ENCODE measurements at places on chromosomes 5 and 9.

DNA sequence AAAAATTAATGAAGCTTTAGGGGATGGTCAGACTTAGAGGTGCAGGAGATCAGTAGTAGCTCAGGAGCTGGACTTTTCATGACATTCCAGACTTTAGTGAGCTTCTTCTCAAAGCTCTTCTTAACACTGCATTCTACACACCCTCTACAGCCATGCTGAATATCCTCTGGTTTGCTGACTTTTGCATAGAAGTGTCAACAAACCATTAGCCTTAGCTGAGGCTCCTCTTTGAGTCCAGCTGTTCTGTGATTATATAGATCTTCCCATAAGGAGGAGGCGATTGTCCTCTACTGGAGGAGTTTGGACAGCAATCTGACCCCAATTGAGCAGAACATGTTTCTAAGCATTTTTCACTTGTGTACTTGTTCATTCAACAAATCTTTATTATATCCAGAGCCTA is 75.0 kb upstream of the RUSC2 start:
- no peak for DNase-seq

DNA sequence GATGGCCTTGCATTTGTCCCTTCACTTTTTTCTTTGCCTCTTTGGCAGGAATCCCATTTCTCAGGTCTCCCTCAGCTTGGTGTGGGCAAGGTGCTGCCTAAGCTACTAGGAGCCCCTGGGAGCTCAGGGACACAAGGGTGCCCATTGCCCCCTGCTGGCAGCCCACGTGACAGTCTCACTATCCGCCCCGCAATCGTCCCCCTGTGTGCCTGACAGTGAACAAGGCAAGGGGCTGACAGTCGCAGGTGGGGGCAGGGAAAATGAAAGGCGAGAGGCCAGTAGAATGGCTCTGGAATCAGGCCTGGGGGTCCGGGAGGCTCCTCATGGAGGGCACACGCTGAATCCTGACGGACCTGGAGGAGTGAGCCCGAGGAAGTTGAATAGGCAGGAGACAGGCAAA is 2.0 kb upstream of the PCDH12 start:
- no peak for DNase-seq

GRCh38 chr5:146006470-146007190 is 70.3 kb downstream of the SH3RF2 start:
- DNase-seq = no peak

- no peak for DNase-seq
Measured at GRCh38 chr5:53425687-53426511, 54.5 kb upstream of the FST start.

DNA sequence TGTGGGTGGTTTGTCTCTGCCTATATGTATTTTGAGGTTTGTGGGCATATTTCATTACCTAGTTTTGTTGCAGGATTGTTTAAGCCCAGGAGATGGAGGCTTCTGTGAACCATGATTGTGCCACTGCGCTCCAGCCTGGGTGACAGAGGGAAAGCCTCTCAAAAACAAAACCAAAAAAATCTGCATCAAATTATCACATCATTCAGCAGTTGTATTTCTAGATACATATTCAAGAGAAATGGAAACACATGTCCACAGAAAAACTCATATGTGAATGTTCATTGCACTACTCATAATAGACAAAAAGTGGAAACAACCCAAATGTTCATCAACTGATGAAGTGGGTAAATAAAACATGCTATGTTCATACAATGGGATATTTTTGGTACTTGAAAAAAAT is 29.9 kb downstream of the HSPA4 start:
- no peak for DNase-seq

DNA sequence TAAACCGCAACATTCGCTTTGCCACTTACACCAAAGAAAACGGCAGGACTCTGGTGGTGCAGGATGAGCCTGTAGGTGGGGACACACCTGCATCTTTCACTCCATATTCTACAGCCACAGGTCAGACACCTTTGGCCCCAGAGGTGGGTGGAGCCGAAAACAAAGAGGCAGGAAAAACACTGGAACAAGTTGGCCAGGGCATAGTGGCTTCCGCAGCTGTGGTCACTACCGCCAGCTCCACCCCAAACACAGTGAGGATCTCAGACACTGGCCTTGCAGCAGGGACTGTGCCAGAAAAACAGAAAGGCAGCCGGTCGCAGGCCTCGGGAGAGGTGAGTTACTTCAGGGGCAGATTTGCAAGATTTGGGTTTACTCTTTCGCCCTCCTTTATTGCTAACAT is 33.8 kb downstream of the KDM3B start:
- no peak for DNase-seq

- no peak for DNase-seq
Measured at GRCh38 chr5:112379542-112380325, 39.3 kb downstream of the EPB41L4A start.

DNA sequence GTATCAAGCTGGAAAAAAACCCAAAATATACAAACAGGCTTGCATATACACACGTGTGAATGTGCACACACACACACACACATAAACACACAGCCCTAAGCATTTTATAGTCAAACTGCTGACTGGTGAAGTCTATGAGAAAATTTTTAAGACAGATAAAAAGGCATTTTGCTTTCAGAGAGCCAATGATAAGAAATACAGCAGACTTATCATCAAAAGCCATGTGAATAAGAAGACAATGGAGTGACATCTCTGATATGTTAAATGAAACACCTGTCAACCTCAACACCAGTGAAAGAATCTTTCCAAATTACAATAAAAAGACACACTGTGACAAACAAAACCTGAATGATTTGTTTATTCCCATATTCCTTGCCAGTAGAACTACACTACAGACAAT is 233.3 kb downstream of the CDH9 start:
- no peak for DNase-seq

GRCh38 chr5:150615141-150615699 is 25.2 kb upstream of the SYNPO start:
- DNase-seq = no peak

- no peak for DNase-seq
Measured at GRCh38 chr9:29203244-29203930, 1630.1 kb upstream of the C9orf72 start.

GRCh38 chr5:4862500-4862899 is 277.6 kb upstream of the ADAMTS16 start:
- no peak for DNase-seq

DNA sequence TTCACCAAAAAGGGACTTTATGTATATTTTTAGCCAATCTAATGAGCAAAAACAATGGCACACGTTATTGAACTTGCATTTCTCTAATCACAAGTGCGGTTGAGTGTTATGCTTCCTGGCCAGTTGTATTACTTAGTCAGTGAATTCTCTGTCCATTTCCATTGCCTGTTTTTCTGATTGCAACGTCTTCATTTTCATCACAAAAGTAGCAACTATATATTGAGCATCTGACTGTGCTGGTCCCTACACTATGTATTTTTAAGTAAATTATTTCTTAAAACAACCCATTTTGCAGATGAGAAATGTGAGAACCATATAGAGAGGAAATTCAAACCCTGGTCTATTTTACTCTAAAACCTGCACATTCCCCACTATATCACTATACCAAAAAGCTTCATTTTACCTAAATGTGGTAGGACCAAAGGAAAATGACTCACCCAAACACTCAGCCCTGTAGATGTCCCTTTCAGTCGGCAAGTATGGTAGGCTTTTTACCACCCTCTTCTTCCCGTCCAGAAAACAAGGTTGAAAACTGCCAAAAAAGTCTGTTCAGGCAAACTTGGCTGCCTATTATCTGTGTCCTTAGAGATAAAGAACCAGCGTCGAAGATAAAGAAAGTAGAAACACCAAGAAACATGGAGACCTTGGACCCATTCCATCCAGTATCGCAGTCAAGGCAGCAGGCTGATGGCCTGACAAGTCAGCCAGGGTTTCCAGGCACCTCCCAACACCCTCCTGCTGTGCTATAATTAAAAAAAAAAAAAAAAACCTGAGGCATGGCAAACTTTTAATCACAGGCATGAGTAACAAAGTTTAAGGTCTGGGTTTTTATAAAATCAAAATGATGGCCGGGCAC is 18.8 kb upstream of the FAM13B start:
- DNase-seq = no peak

DNA sequence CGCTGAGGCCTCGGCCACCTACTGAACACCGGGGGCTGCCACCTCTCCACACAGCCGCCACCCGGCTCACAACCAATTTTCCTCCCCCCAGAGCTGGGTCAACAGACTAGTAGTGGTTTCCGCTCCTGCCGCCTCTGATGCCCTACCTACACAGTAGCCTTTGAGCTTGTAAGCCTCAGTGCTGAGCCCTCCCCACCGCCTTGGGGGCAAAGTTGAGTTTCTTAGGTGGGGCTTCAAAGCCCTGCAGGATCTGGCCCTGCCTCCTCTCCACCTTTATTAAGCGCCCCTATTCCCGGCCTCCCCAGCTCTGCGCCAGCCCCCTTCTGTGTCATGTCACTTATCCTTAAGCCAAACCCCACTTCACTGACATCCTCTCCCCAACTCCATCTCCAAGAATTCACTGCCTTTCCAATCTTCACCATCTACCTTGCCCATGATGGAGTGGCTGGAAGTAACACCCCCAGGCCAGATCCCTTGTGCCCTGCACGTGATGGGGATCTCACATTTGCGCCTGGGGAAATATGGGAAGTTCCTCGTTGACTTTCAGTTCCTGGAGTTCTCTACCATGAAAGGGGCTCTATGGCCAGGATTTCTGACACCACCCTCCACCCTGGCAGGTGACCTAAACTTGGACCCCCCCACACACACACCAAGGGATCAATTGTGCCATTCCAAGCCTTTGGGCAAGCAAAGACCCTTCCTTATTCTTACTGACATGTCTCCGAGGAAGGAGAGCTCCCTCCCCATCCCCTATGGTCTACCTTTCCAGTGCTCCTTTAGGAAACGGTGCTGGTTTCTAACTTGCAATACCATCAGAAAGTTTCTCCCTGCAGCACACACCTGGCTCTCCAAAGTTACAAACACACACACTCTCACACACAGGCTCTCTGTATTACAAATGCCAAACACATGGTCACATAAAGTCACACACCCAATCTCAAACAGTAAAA is 2.7 kb upstream of the CNTFR start:
- DNase-seq = no peak

GRCh38 chr5:59146729-59147128 is 563.9 kb downstream of the RAB3C start:
- DNase-seq = no peak

DNA sequence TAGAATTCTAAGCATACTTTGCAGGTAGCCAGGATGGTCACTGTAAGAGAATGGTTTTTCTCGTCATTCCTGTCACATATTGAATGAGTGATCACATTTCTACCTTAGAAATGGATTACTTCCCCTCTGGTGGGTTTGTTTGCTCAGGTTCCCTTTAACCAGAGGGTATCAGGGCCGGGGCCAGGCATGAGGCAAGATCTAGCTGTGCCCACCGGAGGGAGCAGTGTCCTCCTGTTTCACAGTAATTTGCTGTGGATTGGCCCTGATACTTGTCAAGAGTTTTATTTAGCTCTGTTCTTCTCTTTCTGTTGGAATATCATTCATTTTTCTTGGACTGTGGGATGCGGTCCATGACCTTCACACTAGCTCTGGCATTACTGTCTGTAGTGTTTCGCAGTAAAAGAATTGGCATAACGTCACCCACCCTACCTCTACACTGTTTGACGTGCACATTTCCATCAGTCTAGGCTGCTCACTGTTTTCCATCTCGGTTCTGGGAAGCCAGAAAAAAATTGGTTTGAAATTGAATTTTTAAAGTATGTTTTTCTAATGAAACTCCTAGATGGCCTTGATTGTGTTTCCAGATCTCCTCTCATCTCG is 42.4 kb upstream of the ZBED3 start:
- DNase-seq = no peak

DNA sequence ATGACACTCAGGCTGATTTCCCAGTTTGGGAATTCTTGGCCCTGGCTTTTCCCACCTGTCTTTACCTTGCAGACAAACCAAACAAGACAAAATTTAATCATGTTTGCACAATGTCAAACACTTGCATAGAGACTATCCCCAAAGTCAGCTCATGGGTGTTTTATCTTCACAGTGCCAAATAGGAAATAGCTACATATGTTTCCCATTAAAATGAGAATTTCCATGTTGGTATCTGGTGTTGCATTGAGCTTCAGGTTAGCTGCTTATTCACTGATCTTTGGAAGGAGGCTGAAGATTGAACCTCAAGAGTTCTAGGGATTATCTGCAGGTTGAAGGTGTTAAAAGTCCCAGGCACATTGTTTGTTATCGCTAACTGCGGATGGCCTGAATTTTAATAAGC is 19.5 kb downstream of the MAP1B start:
- no peak for DNase-seq

DNA sequence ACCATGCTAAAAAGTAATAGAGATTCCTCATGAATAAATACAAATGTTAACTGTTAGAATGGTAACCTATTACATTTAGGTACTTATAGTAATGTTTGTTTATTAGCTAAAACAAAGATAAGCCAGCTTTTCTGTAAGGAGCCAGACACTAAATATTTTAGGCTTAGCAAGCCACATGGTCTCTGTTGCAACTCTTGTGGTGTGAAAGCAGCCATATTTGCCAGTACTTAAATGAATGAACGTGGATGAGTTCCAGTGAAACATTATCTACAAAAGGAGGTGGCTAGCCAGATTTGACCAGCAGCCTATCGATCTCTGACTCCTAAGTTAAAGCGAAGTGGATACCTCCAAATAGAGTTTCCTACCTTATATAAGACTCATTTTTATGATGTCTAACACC is 331.6 kb downstream of the CDH12 start:
- no peak for DNase-seq

- no peak for DNase-seq
Measured at GRCh38 chr9:33414889-33415500, 12.6 kb upstream of the AQP7 start.

GRCh38 chr9:133023117-133023890 is 7.5 kb upstream of the GTF3C5 start:
- DNase-seq = no peak

DNA sequence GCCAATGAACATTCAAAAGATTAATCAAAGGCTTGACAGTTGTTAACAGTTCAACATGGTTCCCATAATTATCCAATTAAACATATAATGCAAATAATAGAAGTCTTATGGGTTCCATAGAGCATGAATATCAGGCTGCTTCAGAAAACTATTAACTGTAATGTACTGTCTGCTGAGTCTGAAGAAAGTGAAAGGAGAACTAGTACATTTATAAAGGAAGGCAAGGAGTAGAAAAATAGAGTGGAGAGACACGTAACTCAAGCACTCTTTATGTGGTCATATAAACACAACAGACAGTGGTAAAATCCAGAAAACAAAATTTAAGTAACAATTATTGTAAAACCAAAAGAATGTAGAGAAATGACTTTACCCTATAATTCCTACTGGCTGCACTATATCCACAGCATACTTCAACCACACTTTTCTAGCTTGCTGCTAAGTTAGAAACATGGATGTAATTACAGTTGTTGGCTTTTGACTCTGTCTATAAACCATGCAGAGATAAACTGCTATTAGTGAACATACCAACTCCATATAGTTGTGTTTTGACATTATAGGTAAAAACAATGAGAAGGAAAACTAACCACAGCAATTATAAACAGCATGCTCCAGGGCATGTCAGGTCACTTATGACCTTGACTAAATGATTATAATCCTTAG is 32.7 kb downstream of the NFIB start:
- no peak for DNase-seq

All from vagina (tissue), 2 donors.